ENCODE measurements at places on chromosomes 6 and 20. TPM values are rescaled to one million over a fixed set of nuclear protein-coding genes. Genes with fewer than 3 reads are reported as not detected.

LTA gene
- 0.23 TPM for total RNA-seq

CCN2 gene
- 42.3 TPM for total RNA-seq

PACRG gene
- not detected for total RNA-seq

KHDC1 gene
- total RNA-seq, result 4.5 TPM

CCN6 gene
- total RNA-seq, result not detected

WFDC10B gene
- total RNA-seq, result not detected

TCP11 gene
- total RNA-seq, result not detected

PRDM13 gene
- total RNA-seq, result 0.93 TPM

OPRM1 gene
- not detected for total RNA-seq

HRH3 gene
- 0.03 TPM for total RNA-seq
